Neural crest cell (in vitro differentiated cells): ENCODE measurements at places on chromosomes 11 and 22. TPM values are rescaled to one million over a fixed set of nuclear protein-coding genes. Genes with fewer than 3 reads are reported as not detected.

DNA sequence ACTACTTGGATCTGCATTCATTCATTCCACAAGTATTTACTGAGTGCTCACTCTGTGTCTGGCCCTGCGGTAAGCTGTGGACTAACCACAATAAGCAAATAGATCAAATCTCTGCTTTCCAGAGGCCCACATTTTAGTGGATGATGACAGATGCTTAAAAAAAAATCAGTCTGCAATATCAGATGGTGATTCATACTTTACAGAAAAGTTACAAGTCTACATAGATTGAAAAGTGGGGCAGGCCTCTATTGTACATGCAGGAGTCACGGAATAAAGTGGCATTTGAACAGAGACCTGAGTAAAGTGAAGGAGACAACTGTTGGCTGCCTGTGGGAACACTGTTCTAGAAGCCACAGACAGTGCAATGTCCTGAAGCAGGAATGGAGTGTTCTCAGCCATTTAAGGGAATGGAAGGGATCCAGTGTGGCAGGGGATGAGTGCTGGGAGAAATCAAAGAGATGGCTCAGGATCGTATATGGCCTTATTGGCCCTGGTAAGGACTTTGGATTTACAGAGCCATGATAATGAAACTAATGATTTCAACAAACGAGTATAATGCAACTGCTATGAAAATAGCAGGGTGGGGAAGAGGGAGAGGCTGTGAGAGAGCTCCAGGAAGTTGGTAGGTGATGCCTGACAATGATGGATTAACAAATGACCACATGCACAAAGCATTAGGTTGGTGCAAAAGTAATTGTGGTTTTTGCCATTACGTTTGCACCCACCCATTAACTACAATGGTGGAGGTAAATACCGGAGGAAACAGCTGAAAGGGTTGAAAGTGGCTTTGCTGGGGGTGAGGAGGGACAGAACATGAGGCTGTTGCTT is 31.1 kb downstream of the TMEM45B start:
- DNase-seq, result no peak

- DNase-seq, result no peak
Observed at GRCh38 chr22:23497016-23497885, 82.8 kb downstream of the IGLL1 start.

DNA sequence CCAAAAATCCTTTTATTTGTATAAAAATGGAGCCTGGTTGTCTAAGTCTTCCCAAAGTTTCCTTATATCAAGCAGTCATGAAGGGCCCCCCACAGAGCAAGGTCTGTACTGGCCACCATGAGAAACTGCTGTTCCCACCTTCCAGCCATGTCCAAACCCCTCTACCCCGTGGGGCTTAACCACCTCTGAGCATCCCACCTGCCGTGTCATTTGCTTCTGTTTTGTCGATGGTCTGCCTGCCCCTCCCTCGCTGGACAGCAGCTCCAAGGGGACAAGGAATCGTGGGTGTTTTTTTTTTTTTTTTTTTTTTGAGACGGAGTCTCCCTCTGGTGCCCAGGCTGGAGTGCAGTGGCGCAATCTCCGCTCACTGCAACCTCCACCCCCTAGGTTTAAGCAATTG is 11.1 kb upstream of the ANO1 start:
- no peak for DNase-seq

The CRYBA4 gene
- total RNA-seq, result not detected in 2 replicates

GRCh38 chr11:84355911-84356310 is 1069.7 kb upstream of the CCDC90B start:
- DNase-seq, result no peak

DNA sequence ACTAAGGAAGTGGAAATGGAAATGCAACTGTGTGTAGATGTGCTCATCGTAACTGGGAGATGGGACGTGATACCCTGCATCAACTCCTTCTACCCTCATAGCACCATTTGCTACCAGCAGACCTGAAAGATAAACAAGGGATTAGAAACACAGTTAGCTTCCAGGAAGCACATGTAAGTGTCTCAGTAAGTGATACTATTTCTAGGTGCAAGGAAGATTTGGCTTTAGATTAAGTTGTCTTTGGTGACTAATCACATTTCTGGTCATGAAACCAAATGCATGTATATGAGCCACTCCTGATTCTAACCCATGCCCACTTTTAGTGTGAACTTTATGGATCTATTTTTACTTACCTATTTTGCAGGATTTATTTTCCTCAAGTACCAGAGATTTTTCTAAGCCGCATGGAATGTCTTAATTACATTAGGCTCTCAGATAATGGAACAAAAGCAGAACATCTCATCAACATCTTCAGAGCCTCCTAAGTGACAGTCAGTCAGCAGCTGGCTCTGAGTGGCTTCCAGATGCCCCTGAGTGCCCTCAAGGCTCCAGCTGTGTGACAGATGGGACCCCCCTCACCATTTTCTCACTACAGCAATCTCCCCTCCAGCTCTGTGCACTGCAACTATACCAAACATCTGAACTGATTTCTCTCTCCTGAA is 21.2 kb downstream of the SLC5A12 start:
- no peak for DNase-seq

- no peak for DNase-seq
Observed at GRCh38 chr11:64003807-64004589, 17.8 kb downstream of the OTUB1 start.

- DNase-seq, result no peak
Observed at GRCh38 chr22:48907591-48907990, 920.1 kb downstream of the BRD1 start.

DNA sequence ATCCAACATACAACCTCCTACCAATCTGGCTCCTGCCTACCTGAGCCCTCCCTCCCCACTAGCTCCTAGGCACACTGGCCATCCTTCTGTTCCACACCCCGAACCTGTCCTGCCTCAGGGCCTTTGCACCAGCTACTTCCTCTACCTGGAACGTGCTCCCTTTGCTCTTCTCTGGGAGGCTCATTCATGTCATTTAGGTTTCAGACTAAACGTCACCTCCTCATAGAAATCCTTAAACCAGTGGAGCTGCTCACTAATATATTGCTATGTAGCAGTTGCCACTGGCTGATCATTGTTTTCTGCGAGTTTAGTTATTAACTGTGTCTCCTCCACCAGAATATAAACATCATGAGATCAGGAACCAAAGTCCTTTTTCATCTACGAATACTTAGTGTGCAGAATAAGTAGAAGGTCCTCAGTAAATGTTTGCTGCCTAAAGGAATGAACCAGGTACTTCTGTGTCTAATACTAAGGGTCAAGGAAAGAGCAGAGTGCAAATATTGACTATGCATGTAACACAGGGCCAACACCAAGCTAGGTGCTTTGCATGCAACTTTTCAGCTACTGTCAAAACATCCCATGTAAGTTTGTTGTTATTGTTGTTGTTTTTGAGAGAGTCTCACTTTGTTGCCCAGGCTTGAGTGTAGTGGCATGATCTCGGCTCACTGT is 277.6 kb upstream of the SYN3 start:
- DNase-seq, result no peak

The DNAJB7 gene
- total RNA-seq, result not detected in 2 replicates

The TRIM77 gene
- not detected in 2 replicates for total RNA-seq

DNA sequence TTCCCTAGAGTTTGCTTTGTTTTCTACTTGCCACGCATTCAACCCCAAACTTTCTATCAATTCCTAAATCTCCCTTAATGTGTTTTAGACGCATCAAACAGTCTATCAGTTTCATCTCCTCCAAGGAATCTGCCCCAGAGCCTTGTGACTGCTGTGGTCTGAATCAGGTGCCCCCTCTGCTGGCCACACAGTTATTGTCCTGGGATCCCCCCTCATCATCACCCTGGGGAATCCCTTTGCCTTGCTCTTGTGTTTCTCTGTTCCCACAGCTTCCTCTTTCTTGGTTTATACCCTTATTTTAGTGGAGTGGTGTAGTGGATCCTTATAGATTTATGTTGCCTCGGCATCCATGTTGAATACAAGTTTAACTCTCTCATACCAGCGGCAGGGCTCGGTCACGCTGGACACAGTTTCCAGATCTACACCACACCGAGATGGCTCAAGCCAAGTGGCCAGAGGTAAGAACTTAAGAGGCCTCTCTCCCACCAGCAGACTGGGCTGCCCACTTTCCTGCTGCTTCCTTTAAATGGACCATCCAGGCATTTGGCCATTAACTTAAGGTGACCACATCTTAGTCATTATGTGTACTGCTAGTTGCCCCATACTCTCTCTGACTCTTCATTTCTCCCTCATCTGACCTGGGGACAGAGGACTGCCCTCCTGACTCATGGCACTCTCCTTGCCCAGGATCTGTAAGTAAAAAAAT is 8.2 kb downstream of the UPB1 start:
- peak; percentile 43 for DNase-seq

DNA sequence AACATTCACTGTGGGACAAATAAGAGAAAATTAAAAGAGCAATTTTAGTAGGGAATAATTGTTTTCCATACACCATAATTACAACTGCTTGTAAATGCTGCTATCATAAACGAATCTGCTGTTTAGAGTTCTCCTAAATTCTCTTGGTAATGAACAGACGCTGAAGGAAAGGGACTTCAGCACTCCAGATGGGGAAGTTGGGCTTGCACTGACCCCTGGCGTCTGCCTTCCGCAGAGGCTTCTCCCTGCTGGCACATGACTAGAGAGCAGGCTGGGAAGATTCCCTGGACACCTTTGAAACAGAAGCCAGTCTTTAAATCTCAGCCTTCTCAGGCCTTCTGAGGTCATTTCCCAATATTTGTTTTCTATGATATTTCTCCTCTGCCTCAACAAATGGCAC is 84.1 kb downstream of the NXPE2 start:
- DNase-seq, result peak; percentile 52

The MS4A7 gene
- total RNA-seq, result not detected in 2 replicates

DNA sequence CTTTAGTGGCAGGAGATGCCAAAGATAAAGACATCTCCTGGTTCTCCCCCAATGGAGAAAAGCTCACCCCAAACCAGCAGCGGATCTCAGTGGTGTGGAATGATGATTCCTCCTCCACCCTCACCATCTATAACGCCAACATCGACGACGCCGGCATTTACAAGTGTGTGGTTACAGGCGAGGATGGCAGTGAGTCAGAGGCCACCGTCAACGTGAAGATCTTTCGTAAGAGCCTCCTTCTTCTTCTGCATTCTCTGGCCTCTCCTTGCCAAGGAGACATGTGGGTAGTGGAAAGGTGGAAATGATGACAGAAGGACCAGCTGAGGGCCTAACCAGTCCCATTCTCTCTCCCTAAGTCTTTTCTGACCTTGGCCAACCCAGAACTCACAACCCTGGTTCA is 110.1 kb upstream of the TTC12 start:
- no peak for DNase-seq

DNA sequence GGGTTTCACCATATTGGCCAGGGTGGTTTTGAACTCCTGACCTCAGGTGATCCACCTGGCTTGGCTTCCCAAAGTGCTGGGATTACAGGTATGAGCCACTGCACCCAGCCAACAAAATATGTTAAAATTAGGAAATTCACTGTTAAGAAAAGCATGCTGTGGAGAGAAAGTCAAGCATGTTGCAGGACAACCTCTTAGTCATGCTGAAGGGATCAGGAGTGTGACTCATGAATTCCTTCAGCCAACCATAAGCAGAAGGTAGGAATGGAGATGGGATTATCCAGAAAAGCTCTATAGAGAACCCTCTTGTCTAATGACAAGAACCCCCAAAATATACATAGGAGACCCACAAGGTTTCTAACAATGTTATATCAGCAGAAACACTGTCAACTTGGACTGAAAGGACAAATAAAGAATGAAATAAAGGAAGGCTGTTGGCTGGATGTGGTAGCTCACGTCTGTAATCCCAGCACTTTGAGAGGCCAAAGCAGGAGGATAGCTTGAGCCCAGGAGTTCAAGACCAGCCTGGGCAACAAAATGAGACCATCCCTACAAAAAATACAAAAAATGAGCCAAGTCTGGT is 16.0 kb downstream of the MRTFA start:
- no peak for DNase-seq

The MS4A3 gene
- not detected in 2 replicates for total RNA-seq

The SNX32 gene
- 1.9 and 2.4 TPM in 2 replicates for total RNA-seq

- DNase-seq, result no peak
Observed at GRCh38 chr11:121614636-121615240, 162.0 kb upstream of the SORL1-AS1 start.

- no peak for DNase-seq
Observed at GRCh38 chr22:38098410-38099249, 11.9 kb downstream of the BAIAP2L2 start.

- no peak for DNase-seq
Observed at GRCh38 chr11:74685905-74686304, 45.3 kb downstream of the CHRDL2 start.

DNA sequence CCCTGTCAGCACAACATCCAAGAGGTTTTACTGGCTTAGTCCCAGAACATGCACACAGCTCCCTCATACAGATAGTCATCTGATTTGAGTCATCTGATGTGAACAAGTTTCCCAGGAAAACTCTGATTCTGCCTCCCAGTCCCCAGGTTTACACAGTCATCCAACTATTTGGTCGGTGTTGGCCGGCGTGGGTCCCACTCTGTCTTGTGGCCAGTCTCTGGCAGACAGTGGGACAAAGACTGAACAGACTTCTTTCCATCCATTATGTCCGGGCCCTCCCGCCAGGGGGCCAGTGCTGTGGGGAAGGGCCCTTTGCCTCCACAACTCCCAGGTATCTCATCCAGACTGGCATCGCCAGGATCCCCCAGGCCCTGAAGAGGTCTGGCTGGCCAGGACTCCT is 60.0 kb downstream of the BTG4 start:
- DNase-seq, result no peak

- DNase-seq, result no peak
Observed at GRCh38 chr11:74004759-74005615, 3.9 kb downstream of the UCP3 start.

DNA sequence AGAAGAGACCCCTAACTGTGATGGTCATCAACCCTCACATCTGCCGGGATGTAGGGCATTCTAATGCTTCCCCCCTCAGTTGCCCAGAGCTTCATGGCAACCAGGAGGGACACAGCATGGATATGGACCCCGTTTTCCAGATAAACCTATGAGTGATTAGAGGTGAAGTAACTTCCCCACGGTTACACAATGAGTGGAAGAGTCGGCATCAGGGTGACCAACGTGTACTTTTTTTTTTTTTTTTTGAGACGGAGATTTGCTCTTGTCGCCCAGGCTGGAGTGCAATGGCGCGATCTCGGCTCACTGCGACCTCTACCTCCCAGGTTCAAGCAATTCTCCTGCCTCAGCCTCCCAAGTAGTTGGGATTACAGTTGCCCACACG is 25.0 kb downstream of the TXN2 start:
- DNase-seq, result no peak

The OLFML1 gene
- 0.84 and 1.1 TPM in 2 replicates for total RNA-seq

GRCh38 chr11:70167120-70167519 is 36.0 kb upstream of the FADD start:
- no peak for DNase-seq
